ENCODE measurements at places on chromosomes 7 and 10. TPM values are rescaled to one million over a fixed set of nuclear protein-coding genes. Genes with fewer than 3 reads are reported as not detected.

GRCh38 chr10:122255509-122256301 is 15.4 kb upstream of the BTBD16 start:
- no peak for DNase-seq

DNA sequence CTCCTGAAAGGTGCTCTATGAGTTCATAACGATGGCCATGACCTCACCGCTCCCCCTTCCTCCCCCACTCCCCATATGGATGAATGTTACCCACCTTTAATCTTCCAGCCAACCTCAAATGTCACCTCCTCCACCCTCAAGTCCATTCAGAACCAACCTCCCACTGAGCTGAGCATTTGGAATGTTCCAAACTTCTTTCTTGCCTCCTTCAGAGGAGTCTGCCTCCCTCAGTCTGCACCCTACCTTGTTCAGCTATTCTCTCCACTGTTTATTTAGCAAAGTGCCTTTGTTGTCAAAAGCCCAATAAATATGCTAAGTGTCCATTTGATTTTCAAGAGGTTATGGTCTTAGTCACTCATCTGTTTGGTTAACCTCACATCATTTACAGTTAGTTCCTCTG is 22.9 kb upstream of the MTPAP start:
- DNase-seq = no peak

Gene CRHR2
- not detected for total RNA-seq

Gene PLA2G12B
- total RNA-seq = not detected

DNA sequence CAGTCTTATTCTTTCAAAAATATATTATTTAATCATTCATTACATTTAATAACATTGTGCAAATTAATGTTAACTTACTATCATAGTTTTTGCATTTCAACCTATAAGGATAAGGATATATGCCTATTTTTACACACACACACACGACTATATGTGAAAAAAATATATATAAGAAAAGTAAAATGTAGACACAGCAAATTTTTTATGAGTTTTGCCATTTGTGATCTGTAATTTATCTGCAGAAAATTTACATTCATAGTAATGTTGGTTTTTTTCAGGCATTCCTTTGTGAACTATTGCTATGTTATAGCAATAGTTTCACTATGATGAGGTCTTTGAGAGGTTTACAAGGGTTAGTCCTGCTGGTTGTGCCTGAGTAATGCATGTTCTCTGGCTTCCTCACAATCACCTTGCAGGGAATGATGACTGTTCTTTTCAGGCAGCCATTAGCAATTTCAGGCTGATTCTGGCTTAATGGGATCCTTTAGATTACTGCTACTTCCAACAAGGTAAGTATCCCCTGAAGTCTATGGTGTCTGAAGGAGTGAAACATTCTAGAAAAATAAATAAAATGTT is 183.7 kb upstream of the CDK1 start:
- no peak for DNase-seq

- DNase-seq = no peak
Observed at GRCh38 chr10:8418631-8419030, 364.1 kb downstream of the GATA3 start.

DNA sequence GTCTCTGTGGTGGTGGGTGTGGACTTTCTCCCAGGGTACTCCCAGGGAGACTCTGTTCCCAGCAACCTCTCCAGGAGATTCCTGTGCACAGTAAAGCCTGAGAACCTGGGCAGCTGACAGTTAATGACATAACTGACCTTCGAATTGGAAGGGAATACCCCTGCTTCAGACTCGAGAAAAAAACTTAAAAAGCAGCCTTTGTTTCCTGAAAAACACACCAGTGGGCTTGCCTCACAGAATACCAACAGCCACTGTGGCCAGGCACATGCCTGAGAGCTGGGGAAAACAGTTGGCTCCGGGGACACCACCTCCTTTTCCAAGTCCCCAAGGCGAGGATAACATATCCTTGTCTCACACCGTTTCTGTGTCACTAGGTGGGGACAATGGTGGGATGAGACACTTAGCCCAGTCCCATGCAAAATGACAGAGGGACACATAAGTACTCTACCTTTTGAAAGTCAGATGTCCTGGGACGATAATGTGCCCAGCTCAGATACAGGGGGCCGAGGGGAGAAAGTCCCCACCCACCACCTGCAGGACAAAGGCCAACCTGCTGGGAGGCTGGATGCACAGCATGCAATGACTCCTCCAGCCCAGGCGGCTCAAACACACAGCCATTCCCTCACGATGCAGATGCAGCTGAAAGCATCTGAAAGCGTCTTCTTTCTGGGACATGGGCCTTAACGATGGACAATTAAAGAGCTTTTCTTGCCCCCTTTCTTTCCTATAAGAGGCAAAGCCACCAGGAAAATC is 65.6 kb downstream of the HIPK2 start:
- DNase-seq = no peak

Gene PCDH15
- total RNA-seq = not detected

Gene ADAM8
- 101 TPM for total RNA-seq

DNA sequence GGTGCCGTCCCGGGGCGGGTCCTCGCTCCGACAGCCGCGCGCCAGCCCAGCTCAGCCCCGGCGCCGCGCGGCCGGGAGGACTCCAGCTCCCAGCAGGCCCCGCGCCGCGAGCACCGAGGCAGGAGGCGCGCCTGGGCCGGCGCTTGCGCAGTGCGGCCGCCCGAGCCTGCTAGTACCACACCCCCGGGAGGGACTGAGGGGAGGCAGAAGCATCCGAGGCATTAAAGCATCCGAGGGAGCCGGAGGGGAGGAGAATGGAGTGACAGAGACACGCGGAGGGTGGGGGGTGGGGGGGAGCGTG is at the start of gene GRK5:
Gene GRK5, plus strand, starts transcription at position 206 of the 301 bp plus-strand sequence. CDS start 347 bp downstream, outside the sequence.
- DNase-seq = peak; percentile 94

GRCh38 chr10:126117196-126117595 is 220.8 kb downstream of the FANK1 start:
- no peak for DNase-seq

DNA sequence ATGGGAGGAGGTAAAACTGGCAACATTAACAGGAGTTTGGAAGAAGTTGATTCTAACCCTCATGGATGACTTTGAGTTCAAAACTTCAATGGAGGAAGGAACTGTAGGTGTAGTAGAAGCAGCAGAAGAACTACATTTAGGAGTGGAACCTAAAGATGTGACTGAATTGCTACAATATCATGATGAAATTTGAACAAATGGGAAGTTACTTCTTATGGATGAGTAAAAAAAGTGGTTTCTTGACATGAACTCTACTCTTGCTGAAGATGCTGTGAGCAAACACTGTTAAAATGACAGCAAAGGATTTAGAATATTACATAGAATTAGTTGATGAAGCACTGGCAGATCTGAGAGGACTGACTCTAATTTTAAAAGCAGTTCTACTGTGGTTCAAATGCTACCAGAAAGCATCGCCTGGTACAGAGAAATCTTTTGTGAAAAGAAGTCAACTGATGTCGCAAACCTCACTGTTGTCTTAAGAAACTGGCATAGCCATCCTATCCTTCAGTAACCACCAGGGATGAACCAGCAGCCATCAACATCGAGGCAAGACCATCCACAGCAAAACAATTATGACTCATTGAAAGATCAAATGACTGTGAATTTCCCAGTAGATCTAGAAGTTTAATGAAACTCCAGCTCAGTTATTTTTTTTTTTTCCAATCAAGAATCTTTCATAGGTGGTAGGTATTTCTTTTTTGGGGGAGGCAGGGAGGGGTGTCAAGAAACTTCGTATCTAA is 20.8 kb downstream of the BRAF start:
- no peak for DNase-seq

DNA sequence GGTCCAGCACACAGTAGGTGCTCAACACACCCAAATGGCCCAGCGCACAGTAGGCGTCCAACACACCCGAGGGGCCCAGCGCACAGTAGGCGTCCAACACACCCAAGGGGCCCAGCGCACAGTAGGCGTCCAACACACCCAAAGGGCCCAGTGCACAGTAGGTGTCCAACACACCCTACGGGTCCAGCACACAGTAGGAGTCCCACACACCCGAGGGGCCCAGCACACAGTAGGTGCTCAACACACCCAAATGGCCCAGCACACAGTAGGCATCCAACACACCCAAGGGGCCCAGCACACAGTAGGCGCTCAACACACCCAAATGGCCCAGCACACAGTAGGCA is 80.8 kb downstream of the FOXL3 start:
- DNase-seq = no peak

GRCh38 chr10:14552015-14552414 is 221.3 kb upstream of the FRMD4A start:
- no peak for DNase-seq

Data from activated naive CD4-positive, alpha-beta T cell treated with anti-CD3 and anti-CD28 coated beads, Interleukin-2, amount 50 U/mL, for 72 hours (primary cell).